ENCODE measurements at places on chromosomes 6 and 20. TPM values are rescaled to one million over a fixed set of nuclear protein-coding genes. Genes with fewer than 3 reads are reported as not detected.

TRIM10 gene
- not detected for total RNA-seq

CLPSL1 gene
- not detected for total RNA-seq

SMLR1 gene
- not detected for total RNA-seq

RBPJL gene
- not detected for total RNA-seq

ZBTB9 gene
- total RNA-seq = 5.4 TPM

THEMIS gene
- under 0.01 TPM for total RNA-seq

TNF gene
- not detected for total RNA-seq

TAF8 gene
- total RNA-seq = 19.7 TPM

CLVS2 gene
- not detected for total RNA-seq

HLA-DOA gene
- total RNA-seq = not detected

LY86 gene
- total RNA-seq = not detected

LRRN4 gene
- total RNA-seq = under 0.01 TPM

TMEM170B gene
- 0.28 TPM for total RNA-seq

SLC13A3 gene
- 2.5 TPM for total RNA-seq

COL20A1 gene
- not detected for total RNA-seq

EYA4 gene
- 11.9 TPM for total RNA-seq

FAM217B gene
- total RNA-seq = 3.9 TPM

FNDC11 gene
- 0.28 TPM for total RNA-seq

VGLL2 gene
- total RNA-seq = not detected

FABP7 gene
- total RNA-seq = not detected

MAK gene
- under 0.01 TPM for total RNA-seq

SRSF12 gene
- 0.36 TPM for total RNA-seq

PPP1R3D gene
- 4.7 TPM for total RNA-seq
